ENCODE measurements at places on chromosomes 2 and 18.

DNA sequence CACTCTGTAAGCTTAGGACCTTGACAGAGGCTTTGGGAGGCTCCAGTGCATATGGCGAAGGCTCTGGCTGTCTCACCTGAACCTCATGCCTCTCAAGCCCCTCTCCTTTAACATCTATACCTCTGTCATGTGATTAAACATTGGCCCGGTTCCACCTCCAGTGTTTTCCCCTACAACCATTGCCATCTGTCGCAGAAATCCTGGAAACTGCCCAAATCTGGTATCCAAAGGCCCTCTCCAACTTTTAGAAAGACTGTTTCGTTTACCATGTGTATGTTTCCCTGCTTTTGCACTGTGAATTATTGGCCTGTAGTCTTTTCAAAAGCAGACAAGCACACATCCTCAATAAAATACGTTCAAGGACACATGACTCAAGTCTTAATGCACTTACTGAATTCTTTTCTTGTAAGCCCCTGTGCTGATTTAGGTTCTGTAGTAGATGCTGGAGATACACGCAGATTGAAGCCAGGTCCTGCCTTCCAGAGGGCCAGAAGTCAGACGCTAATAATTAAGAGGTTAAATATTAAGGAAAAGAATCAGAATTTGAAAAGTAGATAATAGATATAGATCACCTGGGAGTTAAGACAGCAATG, 386.4 kb upstream of the SLC14A2 start:
- DNase-seq: no peak

DNA sequence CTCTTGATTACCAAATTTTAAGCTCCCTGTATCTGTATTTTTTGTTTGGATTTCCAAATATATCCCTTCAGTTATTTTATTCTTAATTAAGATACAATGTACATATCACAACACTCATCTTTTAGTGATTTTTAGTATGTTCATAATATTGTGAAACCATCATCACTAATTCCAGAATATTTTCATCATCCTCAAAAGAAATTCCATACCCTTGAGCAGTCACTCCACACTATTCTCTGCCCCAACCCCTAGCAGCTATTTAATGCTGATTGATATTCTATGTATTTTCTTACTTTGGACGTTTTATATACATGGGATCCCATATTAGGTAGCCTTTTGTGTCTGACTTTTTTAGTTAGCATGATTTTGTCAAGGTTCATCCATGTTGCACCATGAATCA, 127.4 kb upstream of the SLC8A1 start:
- DNase-seq: no peak

- DNase-seq: no peak
Measured at GRCh38 chr2:239292531-239292930, 108.3 kb downstream of the HDAC4 start.

- DNase-seq: peak; percentile 47
Measured at GRCh38 chr2:30359644-30360167, 87.3 kb upstream of the LCLAT1 start.

- DNase-seq: no peak
Measured at GRCh38 chr18:8820396-8821082, 115.2 kb downstream of the MTCL1 start.

DNA sequence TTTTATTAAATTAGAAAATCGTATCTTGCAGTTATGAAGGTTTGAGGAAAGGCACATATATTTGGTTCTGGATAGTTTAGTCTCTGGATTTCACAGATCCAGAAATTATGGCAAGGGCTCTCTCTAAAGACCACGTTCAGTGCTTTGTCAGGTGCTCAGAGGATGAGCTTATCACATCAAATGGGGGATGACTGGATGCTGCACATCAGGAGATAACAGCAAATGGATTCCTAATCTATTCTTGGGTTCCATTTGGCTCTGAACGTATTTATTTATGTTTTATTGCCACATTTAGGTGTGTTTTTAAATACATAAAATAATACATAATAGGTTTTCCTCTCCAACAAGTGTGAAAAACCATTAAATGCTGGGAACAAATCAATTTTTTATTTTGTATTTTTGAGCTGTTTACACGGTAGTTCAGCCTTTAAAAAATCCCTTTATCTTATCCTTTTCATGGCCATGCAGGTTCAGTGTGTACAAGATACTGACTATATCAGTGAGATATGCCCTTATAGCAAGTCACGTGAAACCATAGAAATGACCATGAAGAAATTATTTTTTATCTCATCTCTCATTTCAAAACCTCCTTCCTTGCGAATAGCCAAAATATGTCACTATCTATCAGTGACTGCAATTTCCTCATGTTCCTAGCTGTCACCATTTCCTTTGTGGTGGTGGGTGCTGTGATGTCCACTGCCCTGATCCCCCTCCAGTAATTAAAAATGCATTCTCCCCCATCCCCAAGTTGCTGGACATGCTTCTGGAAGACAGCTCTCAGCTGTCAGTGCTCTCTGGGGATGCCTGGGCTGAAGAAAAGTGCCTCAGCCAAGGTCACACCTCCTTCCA, 25.9 kb upstream of the CXCR4 start:
- no peak for DNase-seq

DNA sequence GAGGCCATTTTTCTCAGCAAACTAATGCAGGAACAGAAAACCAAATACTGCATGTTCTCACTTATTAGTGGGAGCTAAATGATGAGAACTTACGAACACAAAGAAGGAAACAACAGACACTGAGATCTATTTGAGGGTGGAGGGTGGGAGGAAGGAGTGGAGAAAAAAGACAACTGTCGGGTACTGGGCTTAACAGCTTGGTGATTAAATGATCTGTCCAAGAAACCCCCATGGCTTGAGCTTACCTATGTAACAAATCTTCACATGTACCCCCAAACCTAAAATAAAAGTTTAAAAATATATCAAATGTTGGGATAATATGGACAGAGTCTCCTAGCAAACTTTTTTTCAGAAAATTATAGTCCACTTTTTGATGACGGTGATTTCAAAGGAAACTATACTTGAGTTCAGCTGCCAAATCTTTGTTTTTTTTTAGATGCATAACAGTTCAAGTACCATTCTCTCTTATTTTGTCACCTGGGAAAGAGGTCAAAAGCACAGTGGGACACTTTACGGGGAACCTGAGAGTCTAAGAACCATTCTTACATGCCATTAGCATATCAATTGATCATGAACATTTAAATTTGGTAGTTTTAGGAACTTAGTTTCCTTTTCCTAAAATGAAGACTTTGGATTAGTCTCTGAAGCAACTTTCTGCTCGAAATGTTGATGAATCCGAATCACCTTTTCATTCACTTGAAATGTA, 835.0 kb downstream of the NRXN1 start:
- DNase-seq: peak; percentile 71

DNA sequence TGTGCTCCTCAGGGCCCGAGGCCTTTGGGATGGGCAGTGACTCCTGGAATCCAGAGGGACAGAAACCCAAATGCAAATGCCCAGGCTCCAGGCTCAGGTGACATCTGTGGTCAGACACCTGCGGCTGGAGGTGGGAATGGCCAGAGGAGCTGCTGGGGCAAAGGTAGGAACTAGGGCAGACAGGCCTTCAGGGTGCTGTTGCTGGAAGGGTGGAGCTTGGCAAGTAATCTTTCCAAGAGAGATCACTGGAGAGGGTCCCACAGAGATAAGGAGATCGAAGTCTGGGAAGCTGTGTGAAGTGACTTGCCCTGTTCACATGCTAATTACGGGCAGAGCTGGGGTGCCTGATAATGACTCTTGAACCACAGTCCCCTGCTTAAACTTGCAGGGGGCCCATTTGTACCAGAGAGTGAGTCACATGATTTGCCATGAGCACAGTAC, 82.4 kb downstream of the ACAA2 start:
- no peak for DNase-seq

GRCh38 chr2:217353591-217353990, 493.7 kb upstream of the TNP1 start:
- no peak for DNase-seq

DNA sequence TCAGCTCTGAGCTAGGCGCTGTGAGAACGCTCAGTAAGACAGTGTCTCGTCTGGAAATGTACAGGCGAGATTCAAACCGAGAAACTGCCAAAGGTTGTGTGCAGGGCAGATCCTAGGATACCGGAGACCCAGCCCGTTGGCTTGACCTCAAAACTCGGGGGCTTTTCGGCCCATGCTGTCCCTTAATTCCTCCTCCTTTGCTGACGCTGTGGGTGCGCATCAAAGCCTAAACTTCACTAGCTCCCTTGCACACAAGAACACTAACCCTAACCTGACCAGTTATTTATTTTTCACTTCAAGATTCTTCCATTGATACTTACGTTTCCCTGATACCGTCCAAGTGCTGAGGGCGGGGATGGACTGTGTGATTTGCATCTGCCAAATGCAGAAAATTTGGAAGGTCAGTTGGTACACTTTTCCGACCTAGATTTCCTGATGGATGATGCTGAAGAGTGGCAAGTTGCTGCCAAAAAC, 1.0 kb upstream of the AAK1 start:
- no peak for DNase-seq

- DNase-seq: no peak
Measured at GRCh38 chr2:33726415-33726814, 127.3 kb upstream of the FAM98A start.
